ENCODE measurements at places on chromosomes 6 and 20.
A peak's percentile ranks its signal among the peaks of the same experiment; 100 is the strongest.

DNA sequence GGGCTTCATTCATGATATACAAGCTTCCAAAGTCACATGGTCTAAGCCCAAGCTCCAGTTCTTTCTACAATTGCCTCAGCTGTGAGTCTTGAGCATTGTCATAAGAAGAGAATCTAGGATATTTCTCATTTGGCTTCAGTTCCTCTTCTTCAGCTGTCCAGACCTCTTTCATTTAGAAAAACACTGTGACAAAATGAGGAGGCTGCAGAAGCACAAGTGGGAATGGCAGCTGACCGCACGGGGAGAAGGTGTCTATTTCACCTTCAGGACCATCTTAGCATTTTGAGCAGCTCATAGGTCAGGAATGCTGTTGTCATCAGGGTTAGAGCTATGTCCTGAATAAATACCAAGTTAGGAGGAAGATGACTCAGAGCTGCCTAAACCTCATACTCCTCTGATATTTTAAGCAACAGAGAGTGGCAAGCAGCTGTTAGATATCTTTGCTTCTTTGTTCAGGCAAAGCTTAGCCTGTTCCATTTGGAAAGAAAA, 390.1 kb upstream of the CITED2 start:
- DNase-seq: peak; percentile 79

DNA sequence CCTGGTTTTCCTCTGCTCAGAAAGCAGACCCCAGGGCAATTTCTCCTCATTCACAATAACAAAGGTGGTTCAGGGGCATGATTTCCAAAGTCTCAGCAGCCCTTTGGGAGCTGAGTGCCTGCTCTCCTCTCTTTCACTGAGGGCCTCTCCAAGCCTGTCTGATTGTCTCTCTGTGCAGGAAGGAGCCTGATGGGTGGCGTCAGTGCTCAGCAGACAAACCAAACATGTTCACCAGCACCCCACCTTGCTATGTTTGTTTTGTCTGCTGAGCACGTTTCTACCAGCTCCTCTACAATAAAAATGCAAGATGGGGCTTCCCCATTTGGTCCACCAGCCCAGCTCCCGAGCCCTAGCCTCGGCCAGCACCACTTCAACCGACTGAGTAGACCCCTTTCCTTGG, 25.4 kb upstream of the TCP11 start:
- DNase-seq: no peak

- DNase-seq: no peak
Observed at GRCh38 chr6:104705916-104706442, 153.7 kb downstream of the HACE1 start.

DNA sequence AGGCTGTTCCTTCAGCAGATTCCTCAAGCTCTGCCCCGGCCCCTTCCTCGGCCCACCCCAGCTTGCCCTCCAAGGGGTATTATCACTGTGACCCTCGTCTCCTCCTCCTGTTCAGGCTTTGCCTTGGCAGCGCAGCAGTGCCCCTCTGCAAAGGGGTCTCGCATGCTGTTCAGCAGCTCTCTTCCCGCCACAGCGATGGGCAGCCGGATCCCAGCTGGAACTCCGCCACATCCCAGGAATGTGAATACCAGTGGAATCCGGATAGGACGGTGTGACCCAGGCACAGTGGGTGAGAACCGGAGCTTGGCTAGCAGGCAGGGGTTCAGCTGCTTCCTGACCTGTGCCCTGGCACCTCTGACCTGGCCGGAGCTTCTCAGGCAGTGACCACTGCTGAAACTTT, 52.9 kb downstream of the RNASET2 start:
- no peak for DNase-seq

GRCh38 chr6:43977404-43978111, 149.7 kb downstream of the MRPL14 start:
- DNase-seq: no peak

GRCh38 chr6:111484633-111484930, 1.6 kb upstream of the REV3L start:
- DNase-seq: no peak

- DNase-seq: no peak
Observed at GRCh38 chr20:20003031-20003954, 13.9 kb upstream of the NAA20 start.

- no peak for DNase-seq
Observed at GRCh38 chr6:127352524-127352923, 9.1 kb upstream of the ECHDC1 start.

DNA sequence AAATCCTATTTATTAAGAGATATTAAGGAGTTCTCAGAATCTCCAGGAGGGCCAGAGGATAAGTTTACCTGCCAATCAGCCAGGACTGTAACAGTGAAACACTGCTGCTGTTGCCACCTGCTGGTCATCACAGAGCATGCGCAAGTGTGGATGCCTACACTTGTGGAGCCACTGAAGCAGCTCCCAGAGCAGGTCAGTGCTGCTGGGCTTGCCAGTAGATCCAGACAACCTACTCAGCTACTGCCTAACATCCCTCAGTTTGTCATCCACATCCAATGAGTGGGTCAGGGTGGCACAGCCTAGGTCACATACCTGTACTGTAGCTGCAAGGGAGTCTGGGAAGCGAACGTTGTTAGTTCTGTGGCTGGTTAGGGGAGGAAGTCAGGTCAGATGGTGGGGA, 18.3 kb upstream of the NHSL1 start:
- no peak for DNase-seq

DNA sequence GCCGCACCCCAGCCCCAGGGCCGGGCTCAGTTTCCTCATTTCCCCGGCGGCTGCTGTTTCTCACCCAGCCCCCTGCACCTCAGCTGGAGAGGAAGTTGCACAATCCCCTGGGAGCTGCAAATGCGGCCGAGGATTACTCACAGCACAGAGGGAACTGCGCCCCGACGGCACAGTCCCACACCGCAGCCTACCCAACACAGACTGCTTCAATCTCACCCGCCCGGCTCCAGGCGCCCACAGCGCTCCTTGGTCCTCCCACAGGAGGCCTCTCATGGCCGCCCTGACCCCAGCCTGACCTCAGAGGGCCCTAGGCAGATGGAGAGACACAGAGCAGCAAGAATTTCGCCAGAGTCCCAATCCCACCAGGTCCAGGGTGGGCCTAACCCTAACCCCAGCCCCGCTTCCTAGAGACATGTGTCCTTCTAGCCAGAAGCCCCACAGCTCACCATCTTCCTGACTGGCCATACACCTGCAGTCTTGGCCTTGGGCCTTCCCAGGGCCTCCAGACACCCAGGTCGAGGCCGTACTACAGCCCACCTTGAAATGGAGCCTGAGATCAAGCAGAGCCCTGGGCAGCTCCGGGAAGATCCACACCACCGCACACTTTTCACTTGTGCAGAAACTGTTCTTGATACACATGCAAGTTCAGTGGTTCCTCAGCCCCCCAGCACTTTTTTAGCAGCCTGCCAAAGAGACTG, 11.7 kb downstream of the TFEB start:
- DNase-seq: no peak

GRCh38 chr6:1715336-1715735, 105.6 kb downstream of the FOXC1 start:
- no peak for DNase-seq

GRCh38 chr6:41697861-41698781, 37.3 kb downstream of the TFEB start:
- no peak for DNase-seq

All from keratinocyte (primary cell).